A673 (cell line): ENCODE measurements at places on chromosomes 2 and 18. TPM values are rescaled to one million over a fixed set of nuclear protein-coding genes. Genes with fewer than 3 reads are reported as not detected.
A peak's percentile ranks its signal among the peaks of the same experiment; 100 is the strongest.

TUBA3D gene
- not detected in 2 replicates for total RNA-seq

TFCP2L1 gene
- total RNA-seq = 0.04 TPM in 1 of 2 replicates, not detected in the other

CTNNA2 gene
- total RNA-seq = not detected in 2 replicates

GRCh38 chr2:149161481-149162225 is 123.2 kb downstream of the LYPD6B start:
- H3K27ac ChIP-seq = no peak overlapping the region
- no peak for DNase-seq
- H3K36me3 ChIP-seq = no peaks in the 10 kb centered on the region
- H3K4me3 ChIP-seq = no peak overlapping the region

CTAGE1 gene
- total RNA-seq = not detected in 2 replicates

DNA sequence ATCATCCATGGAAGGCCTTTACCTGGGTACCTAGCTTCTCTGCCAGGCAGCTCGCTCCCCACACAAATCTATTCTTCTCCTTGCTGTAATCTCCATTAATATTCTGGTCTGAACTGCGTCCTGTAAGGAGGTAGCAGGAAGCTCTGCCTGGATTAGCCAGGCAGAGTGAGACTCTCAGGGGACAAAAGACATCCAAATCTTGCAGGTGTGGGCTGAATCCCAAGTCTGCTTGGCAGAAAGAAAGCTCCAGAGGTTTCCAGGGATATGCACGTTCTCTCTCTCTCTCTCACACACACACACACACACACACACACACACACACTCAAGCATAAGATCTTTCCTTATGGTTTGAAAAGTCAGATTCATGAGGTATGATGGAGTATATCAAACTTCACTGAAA is 66.5 kb downstream of the THNSL2 start:
- no peak overlapping the region for H3K27ac ChIP-seq
- no peaks in the 10 kb centered on the region for H3K27me3 ChIP-seq
- H3K4me3 ChIP-seq = no peak overlapping the region
- DNase-seq = no peak
- H3K4me1 ChIP-seq = no peaks in the 10 kb centered on the region

SPP2 gene
- total RNA-seq = not detected in 2 replicates

GRCh38 chr18:42230636-42231035 is 275.6 kb downstream of the PIK3C3 start:
- no peak overlapping the region for H3K4me3 ChIP-seq
- H3K27me3 ChIP-seq = no peaks in the 10 kb centered on the region
- no peak for DNase-seq
- no peaks in the 10 kb centered on the region for H3K36me3 ChIP-seq
- H3K27ac ChIP-seq = no peak overlapping the region

- no peaks in the 10 kb centered on the region for H3K27me3 ChIP-seq
- DNase-seq = no peak
- no peak overlapping the region for H3K27ac ChIP-seq
- no peaks in the 10 kb centered on the region for H3K36me3 ChIP-seq
These were observed 140.6 kb upstream of the NOSTRIN start for GRCh38 chr2:168661863-168662256.

SALL3 gene
- not detected in 2 replicates for total RNA-seq

LOXL3 gene
- 0.88 and 1.9 TPM in 2 replicates for total RNA-seq

CHRNA1 gene
- not detected in 2 replicates for total RNA-seq

HOXD13 gene
- total RNA-seq = 32.7 and 33.8 TPM in 2 replicates

DNA sequence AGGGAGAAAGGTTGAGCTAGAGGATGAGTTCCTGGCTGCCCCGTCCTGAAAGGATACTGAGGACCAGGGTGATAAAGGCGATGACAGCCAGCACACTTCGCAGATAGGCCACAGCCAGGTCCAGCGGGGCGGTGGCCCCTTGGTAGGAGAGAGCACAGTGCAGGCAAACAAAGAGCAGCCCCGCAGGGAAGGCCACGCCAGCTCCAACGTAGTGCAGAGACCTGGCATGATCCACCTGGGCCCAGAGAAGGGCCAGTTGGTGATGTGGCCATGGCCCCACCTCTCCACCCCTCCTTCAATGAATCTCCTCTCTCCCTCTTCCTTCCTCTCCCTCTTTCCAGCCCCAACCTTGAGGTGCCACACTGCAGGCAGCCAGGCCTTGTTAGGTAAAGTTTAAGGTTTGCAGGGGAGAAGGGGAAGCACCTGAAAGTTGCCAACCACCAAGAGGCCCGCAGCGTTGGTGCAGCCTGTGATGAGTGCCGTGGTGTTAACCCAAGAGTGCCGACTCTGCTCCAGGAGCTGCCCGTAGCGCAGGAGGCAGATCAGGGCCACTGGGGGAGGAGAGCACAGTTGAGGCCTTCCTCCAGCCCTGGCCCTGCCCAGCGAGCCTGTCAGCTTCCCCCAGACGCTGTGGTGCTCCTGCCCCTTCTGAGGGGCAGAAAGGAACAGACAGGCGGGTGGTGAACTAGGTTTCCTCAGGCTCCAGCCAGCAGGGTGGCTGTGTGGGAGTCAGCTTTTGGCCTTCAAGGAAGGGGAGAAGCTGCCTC is 2.8 kb downstream of the TMEM150A start:
- H3K36me3 ChIP-seq = peaks cover 17% of the 10 kb centered on the region
- H3K27me3 ChIP-seq = no peaks in the 10 kb centered on the region
- no peaks in the 10 kb centered on the region for H3K4me1 ChIP-seq
- DNase-seq = no peak

MRPL44 gene
- 38.3 and 39.1 TPM in 2 replicates for total RNA-seq

REEP1 gene
- 3.6 and 4.8 TPM in 2 replicates for total RNA-seq

GRCh38 chr2:33437815-33438214 is 38.6 kb upstream of the RASGRP3 start:
- no peak for DNase-seq
- no peak overlapping the region for H3K27ac ChIP-seq
- no peaks in the 10 kb centered on the region for H3K27me3 ChIP-seq
- H3K36me3 ChIP-seq = no peaks in the 10 kb centered on the region
- H3K4me1 ChIP-seq = no peaks in the 10 kb centered on the region

DNA sequence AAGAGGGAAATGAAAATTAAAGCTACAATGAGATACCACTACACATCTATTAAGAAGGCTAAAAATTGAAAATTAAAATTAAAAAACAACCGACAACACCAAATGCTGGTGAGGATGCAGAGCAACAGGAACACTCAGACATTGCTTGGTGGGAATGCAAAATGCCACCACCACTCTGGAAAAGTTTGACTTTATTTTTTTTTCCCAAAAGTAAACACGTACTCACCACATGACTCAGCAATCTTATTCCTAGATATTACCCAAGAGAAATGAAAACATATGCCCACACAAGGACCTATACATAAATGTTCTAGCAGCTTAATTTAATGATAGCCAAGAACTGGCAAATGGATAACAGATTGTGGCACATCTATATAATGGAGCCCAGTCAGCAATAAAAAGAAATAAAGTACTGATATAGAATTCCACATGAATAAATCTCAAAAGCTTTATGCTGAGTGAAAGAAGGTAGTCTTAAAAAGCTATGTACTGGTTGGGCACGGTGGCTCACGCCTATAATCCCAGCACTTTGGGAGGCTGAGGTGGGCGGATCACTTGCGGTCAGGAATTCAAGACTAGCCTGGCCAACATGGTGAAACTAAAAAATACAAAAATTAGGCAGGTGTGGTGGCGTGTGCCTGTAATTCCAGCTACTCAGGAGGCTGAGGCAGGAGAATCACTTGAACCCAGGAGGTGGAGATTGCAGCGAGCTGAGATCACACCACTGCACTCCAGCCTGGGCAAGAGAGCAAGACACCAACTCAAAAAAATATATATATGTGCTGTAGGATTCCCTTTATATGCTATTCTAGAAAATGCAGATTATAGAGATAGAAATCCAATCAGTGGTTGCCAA is 4.2 kb upstream of the PROC start:
- no peak overlapping the region for H3K4me3 ChIP-seq
- H3K27me3 ChIP-seq = no peaks in the 10 kb centered on the region
- peaks cover 35% of the 10 kb centered on the region for H3K4me1 ChIP-seq
- no peaks in the 10 kb centered on the region for H3K36me3 ChIP-seq
- peak; percentile 41 for DNase-seq
- H3K27ac ChIP-seq = peak overlapping the region; percentile 36

GRCh38 chr2:125373293-125373692 is 1282.7 kb upstream of the GYPC start:
- H3K4me3 ChIP-seq = no peak overlapping the region
- no peak overlapping the region for H3K27ac ChIP-seq
- no peaks in the 10 kb centered on the region for H3K4me1 ChIP-seq
- no peak for DNase-seq

GRCh38 chr18:12765126-12765525 is 62.3 kb downstream of the PSMG2 start:
- H3K4me1 ChIP-seq = no peaks in the 10 kb centered on the region
- H3K4me3 ChIP-seq = no peak overlapping the region
- DNase-seq = no peak
- H3K36me3 ChIP-seq = no peaks in the 10 kb centered on the region

DNA sequence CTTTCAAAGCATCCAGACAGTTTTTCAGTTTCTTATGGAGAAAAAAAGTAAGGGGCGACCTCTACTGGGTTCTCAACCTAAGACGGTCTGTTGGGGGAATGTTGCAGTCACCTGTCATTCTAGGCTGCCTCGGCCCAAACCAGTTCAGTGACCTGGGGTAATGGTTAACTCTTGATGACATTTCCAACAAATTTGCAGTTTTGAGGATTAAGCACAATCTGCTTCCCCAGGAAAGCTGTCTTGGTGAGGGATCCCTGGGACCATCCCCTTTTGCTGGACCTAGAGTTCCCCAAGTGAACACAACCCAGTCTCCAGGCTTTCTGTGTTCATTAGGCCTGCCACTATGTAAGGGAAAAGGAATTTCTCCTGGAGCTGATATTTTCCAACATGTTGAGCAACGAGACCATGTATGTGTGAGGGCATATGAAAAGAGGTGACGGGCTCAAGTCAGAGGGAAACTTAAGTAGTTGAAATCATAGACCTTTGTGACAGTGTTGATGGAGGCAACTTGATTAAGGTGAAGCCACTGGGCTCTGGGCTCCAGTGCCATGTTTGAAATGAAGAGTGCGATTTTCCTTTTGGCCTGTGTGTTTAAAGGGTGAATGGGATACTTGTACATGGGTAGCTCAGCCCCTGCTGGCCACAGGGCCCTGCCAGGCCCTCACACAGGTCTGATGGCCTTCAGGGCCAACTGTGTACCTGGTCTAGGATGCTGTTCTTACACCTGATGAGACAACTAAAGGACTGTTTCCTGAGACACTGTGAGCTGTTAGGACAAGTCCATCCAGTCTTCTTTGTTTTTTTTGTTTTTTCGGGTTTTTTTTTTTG is 27.0 kb downstream of the FOSL2 start:
- no peak for DNase-seq
- no peaks in the 10 kb centered on the region for H3K4me1 ChIP-seq
- no peak overlapping the region for H3K27ac ChIP-seq
- H3K27me3 ChIP-seq = no peaks in the 10 kb centered on the region
- H3K4me3 ChIP-seq = no peak overlapping the region

GRCh38 chr2:46568212-46569009 is 89.0 kb downstream of the TMEM247 start:
- no peak overlapping the region for H3K27ac ChIP-seq
- H3K4me1 ChIP-seq = no peaks in the 10 kb centered on the region
- H3K27me3 ChIP-seq = no peaks in the 10 kb centered on the region
- no peak for DNase-seq

- no peaks in the 10 kb centered on the region for H3K27me3 ChIP-seq
- no peak for DNase-seq
- H3K4me3 ChIP-seq = no peak overlapping the region
- no peak overlapping the region for H3K27ac ChIP-seq
- H3K36me3 ChIP-seq = no peaks in the 10 kb centered on the region
- H3K4me1 ChIP-seq = peaks cover 19% of the 10 kb centered on the region
These were observed 32.7 kb downstream of the AGFG1 start for GRCh38 chr2:227504700-227505099.

DNA sequence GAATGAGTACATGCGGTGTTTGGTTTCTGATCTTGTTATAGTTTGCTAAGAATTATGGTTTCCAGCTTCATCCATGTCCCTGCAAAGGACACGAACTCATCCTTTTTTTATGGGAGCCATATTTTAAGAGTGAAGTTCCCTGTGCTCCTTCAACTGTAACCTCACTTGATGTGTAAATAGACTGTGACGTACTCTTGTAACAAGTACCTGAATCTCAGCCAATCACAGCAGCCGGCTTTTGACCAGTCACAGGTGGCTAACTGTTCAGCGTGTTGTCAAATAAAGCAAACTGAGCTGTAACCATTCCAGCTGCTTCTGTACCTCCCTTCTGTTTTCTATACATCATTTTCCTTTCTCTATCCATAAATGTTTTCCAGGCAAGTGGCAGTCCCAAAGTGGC is 774.3 kb upstream of the HS6ST1 start:
- no peaks in the 10 kb centered on the region for H3K36me3 ChIP-seq
- H3K27me3 ChIP-seq = peaks cover 5% of the 10 kb centered on the region
- no peaks in the 10 kb centered on the region for H3K4me1 ChIP-seq

SCN2A gene
- 0.73 and 0.79 TPM in 2 replicates for total RNA-seq

DNA sequence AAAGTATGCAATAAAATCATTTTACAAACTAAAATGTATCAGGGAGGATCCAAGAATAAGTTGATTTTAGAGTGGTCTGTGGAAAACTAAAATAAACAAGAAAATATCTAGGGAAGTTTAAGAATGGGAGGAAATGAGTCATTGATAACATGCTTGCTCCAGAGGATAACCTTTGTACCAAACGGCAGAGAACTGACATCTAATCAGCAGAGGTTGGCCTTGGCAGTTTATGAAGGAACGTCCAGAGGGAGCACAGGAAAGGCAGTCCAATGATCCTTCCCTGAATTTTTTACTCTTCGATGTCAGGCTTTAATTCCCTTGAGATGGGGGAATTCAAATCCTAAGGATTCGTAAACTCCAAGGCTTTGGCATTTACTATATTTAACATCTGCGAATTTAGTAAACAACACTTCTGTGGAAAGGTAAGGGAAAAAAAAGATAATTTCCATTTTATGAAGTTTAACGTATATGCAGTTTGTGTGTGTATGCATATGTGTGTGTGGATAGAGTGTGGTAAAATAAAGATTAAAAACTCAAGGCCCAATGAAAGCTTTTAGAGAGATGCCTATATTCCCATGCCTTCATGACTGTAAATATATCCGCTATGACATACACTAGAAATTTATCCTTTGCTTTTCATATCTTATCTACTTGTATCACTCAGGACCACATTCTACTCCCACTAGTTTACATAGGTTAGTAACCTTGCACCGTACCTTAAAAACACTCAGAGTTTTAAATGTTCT is 8.7 kb upstream of the INPP1 start:
- H3K27me3 ChIP-seq = no peaks in the 10 kb centered on the region
- H3K36me3 ChIP-seq = no peaks in the 10 kb centered on the region
- no peaks in the 10 kb centered on the region for H3K4me1 ChIP-seq
- H3K27ac ChIP-seq = no peak overlapping the region

NBEAL1 gene
- 14.1 and 15.8 TPM in 2 replicates for total RNA-seq

GRCh38 chr2:2867397-2867979 is 510.1 kb downstream of the EIPR1 start:
- H3K4me3 ChIP-seq = no peak overlapping the region
- H3K36me3 ChIP-seq = no peaks in the 10 kb centered on the region
- no peak for DNase-seq
- H3K27me3 ChIP-seq = no peaks in the 10 kb centered on the region
- H3K4me1 ChIP-seq = no peaks in the 10 kb centered on the region
- H3K27ac ChIP-seq = no peak overlapping the region

GRCh38 chr2:206002440-206002839 is 83.5 kb downstream of the INO80D start:
- peaks cover 30% of the 10 kb centered on the region for H3K4me1 ChIP-seq
- no peak overlapping the region for H3K27ac ChIP-seq
- no peak overlapping the region for H3K4me3 ChIP-seq
- peak; percentile 10 for DNase-seq

GRCh38 chr18:63162271-63163014 is 157.1 kb downstream of the BCL2 start:
- H3K36me3 ChIP-seq = no peaks in the 10 kb centered on the region
- no peak overlapping the region for H3K4me3 ChIP-seq
- peaks cover 18% of the 10 kb centered on the region for H3K4me1 ChIP-seq
- no peaks in the 10 kb centered on the region for H3K27me3 ChIP-seq
- DNase-seq = no peak

MEP1B gene
- total RNA-seq = 0.26 TPM in 1 of 2 replicates, not detected in the other
